Globus pallidus (tissue), 1 donor: ENCODE measurements at places on chromosomes 16 and 17.

DNA sequence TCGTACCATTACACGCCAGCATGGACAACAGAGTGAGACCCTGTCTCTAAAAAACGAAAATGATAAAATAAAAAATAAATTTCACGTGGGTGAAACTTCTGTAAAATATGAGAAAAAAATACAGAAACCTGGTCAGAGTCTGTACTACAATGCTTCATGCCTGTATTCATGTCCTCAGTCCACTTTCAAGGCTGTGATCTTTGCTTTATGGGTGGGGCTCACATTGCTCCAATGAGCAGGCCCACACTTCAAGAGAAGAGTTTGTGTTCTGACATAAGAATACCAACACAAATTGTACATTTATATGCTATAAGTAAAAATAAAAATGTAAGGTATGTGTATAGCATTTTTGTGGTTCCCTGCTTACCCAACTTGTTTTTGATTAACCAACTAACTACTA lies 32.2 kb upstream of the ABCA3 start:
- DNase-seq, result no peak

- no peak for DNase-seq
These were observed 6.7 kb downstream of the RUNDC3A start for GRCh38 chr17:44314869-44315661.

DNA sequence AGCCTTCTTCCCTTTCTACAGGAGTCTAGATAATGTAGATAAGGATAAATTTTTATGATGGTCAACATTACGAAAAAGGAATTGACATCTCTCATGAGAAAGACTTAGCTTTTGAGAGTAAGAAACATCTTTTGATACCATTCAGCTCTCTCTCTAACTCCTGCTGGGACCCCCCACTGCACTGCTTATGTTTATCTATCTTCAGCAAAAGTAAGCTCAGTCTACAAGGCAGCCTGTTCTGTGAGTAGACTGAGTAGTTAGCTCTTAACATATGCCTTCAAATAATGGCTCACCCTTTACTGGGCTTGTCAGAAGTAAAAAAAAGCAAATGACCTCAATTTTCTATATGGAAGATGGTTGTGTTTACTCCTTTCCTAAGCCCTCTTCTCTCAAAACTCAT lies 372.2 kb upstream of the CDH11 start:
- no peak for DNase-seq

GRCh38 chr17:61416211-61416539 lies 16.5 kb downstream of the TBX2 start:
- no peak for DNase-seq

DNA sequence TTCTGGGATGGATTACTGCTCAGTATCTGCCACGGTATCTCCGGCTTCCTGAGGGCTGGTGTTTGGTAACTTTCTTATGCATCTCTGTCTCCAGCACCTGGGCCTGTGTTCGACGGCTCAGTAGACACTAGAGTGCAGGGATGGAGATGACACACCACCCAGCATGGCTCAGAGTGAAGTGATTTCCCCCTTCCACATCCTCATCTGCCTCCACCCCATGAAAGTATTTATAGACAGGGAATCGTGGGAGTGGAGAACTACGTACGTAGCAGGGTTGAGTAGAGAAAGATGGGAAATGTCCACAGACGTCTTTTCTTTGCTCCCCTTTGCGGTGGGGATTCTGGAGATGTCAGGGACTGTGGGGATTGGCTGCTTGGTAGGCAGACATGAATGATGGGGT lies 11.8 kb upstream of the SLC25A19 start:
- DNase-seq, result no peak

- DNase-seq, result no peak
These were observed 5.7 kb upstream of the RAB40B start for GRCh38 chr17:82703935-82704865.

DNA sequence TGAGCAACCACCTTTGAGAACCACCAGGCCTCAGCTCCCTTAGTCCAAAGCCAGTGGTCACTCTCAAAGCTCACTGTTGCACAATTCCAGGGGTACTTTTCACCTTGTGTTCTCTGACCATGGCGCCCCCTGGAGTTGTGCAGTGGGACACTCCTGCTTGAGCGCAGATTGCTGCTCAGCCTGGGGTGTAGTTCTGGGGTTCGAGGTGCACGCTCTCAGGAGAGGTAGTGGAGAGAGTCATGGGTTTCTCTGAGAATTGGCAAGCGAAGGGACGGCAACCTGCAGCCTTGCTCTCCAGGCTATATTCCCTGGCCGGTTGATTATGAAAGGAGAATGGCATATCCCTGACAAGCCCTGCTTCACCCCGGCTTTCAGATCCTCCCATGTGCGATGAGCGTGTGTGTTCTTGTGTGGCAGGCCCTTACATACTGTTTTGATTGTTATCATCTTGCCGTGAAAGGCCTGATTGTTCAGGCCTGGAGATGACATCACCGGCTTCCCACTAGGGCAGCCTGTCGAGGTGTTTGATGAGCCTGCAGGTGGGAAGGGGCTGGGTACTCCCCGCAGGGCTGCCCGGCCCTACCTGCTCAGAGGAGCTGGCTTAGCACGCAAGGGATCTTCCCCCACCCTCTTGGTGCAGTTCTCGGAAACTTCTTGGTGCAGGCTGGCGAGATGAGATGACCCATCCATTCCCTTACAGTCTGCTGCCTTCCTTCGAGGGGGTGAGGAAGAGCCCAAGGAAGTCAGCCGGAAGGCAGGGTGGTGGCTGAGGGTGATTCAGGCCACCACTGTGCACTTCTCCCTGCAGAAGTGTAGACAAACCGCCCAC lies 431.2 kb downstream of the SLC39A11 start:
- DNase-seq, result peak; percentile 59

DNA sequence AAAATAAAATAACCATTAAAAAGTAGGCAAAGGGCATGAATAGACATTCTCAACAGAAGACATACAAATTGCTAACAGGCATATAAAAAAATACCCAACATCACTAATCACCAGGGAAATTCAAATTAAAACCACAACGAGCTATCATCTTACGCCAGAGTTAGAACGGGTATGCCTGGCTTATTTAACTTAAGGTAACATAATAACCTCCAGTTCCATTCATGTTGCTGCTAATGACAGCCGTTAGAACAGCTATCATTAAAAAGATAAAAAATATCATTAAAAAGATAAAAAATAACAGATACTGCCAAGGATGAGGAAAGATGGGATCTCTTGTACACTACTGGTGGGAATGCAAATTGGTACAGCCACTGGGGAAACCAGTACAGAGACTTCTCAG lies 89.3 kb downstream of the GAS7 start:
- DNase-seq, result no peak

- DNase-seq, result no peak
These were observed 30.5 kb downstream of the SMPD3 start for GRCh38 chr16:68417711-68418301.

DNA sequence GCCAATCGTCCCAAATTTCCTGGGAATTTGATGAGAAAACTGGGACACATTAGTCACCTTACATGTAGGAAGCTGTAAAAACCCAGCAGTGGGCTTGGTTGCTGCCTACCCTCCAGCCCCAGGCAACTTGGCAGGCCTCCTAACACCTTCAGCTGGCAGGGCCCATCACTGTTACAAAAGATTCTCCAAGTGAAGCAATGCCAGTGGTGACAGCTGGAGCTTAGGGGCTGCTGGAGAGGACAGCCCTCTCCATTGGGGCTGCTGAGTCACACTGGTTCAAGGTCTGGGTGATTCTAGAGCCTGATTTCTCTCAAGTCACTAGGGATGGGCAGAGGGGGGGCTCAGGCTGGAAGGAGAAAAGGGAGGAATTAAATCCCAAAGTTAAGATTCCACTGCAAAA lies 180.6 kb downstream of the COPRS start:
- no peak for DNase-seq

- no peak for DNase-seq
These were observed 10.9 kb downstream of the NHERF1 start for GRCh38 chr17:74759243-74759801.

DNA sequence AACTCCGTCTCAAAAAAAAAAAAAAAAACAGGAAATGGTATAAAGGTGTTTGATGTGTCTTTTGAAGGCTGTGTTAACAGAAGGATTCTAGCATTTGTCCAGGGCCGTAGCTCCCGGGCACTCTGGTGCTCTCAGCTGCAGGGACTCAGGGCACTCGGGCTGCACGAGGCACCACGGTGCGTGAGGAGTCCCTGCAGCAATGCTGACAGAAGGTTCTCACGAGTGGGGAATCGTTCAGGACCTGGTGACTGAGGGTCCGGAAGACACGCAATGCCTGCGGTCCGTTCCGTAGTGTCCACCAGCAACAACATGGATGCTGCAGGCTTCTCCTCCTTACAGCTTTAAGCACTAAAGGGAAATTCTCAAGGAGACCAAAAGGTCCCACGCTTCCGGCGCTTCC lies 12.6 kb upstream of the FAAP100 start:
- DNase-seq, result no peak

DNA sequence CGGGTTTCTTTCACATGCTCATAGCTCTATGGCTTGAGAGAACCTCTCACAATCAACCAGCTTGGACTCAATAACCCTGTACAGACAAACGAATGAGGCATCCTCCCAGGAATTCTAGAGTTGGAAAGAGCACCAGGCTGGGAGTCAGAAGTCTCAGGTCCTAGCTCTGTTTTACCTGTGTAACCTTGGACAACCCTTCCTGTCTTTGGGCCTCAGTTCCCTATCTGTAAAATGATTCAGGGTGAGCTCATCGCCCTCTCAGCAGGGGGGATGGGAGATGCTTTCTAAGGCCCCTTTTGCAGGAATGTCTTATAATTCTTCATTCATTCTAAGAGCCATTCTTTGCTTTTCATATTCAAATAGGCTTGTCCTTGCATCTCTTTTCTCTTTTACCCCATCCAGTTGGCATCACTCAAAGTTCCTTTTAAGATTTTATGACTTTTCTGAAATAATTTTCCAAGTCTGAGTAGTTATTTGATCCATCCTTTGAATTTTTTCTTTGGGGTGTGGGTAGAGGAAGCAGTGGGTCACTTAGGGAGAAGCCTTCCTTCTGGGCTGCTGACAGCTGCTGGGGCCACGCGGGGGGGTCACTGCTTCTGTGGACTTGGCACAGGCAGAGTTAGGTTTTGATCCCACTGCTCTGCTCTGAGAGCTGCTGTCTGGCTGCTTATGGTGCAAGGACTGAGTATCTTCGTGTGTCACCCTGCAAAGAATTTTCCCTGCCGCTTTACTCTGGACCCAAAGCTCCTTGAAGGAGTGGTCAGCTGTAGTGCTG lies 102.7 kb downstream of the UTP18 start:
- DNase-seq, result peak; percentile 88

GRCh38 chr17:17661134-17661533 lies 20.1 kb upstream of the RAI1 start:
- no peak for DNase-seq

DNA sequence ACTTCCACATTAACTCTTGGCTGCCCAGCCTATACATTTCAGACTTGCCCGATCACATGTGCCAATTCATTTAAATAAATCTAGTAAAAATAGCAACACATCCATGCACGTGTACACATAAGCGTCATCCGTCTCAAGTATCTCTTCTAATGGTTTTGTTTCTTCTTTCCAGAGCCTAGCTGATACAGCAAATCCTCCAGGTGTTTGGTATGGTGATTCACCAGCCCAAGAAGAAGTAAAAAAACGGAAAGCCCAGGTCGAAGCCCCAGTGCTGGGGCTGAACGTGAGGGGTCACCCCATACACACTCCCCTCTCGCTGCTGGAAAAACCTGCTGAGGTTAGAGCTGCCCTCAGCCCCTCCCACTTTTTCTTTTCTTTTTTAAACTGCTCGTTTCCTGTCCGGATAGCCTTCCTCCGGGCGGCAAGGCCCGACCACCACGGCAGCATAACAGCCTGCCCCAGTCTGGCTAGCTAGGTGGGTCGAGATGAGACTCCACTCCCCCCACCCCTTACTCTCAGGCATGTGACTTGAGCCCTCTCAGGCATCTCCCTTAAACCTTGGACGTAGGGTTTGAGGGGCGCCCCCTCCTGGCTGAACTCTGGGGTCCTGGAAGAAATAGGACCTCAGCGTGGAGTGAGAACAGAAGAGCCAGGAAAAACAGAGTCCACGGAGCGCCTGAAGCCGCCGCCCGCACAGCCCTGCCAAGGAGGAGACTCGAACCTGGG lies 13.9 kb upstream of the OR1F1 start:
- no peak for DNase-seq

DNA sequence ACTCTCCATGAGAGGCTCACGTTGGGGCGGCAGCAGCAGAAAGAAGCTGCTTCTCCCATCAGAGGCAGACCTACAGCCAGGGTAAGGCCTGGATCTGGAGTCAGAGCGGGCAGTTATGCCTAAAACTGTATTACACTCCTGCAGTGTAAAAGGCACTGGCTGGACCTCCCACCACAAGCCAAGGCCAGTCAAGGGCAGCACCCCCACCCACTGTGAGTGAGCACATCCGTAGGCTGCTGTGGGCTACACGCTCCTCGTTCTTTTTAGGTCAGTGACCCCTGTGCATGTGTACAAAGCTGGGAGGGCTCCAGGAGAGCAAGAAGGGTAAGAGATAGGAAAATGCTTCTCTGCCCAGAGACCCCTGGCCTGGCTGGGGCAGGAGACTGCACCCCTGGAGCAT lies 20.7 kb downstream of the DCAKD start:
- DNase-seq, result no peak

DNA sequence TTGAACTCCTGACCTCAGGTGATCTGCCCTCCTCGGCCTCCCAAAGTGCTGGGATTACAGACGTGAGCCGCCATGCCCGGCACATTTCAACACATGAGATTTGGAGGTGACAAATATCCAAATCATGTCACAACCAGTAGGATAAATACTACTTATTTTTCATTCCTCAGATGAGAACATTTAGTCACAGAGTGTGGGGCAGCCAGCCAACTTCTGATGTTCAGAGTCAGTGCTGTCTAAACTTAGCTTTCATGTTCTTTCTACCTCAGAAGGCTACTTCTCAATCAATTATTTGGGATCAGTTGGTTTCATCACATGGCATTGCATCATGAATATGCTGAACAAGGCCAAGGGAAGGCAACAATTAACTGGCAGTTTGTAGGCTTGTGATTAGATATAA lies 134.5 kb downstream of the CDH13 start:
- DNase-seq, result no peak

DNA sequence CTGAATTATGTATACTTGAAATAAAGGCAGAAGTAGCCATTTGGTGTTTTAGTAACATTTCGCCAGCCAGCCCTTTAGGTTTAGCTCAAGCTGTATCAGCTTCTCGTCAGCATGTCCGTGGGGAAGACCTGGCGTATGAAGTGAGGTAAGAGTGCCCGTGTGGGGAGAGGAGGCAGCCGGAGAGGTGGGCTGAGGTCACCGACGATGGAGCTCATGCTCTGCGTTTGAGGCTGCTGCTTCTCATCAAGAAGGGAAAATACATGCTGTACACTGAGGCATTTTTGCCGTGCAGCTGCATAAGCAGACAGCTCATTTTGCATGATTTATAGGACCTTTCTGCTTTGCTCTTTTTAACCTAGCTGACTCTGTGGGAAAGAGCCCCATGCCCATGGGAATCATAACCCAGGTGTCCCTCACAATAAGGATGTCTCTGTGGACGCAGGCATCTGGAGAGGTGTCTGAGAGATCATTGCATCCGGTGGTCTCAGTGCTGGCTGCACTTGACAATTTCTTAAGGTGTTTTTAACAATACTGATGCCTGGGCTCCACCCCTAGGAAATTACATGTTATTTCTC lies 179.1 kb downstream of the ABCC12 start:
- DNase-seq, result no peak
